ENCODE measurements at places on chromosomes 5 and 9.
A peak's percentile ranks its signal among the peaks of the same experiment; 100 is the strongest.

DNA sequence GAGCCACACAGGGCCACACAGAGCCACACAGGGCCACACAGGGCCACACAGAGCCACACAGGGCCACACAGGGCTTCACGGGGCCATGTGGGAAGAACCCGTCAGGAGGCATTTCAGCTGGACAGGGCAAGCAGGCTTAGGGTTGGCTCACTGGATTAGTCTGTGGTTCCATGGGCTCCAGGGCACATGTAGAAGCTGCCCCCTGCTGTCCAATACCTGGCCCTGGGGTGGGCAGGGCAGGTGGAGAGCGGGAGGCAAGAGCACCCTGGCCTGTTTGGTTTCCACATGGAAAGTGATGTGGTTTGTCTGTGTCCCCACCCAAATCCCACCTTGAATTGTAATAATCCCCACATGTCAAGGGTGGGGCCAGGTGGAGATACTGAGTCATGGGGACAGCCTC, 16.4 kb upstream of the LPCAT1 start:
- DNase-seq, result no peak

- DNase-seq, result peak; percentile 24
These were observed 2118.6 kb upstream of the C9orf72 start for GRCh38 chr9:29691758-29692407.

DNA sequence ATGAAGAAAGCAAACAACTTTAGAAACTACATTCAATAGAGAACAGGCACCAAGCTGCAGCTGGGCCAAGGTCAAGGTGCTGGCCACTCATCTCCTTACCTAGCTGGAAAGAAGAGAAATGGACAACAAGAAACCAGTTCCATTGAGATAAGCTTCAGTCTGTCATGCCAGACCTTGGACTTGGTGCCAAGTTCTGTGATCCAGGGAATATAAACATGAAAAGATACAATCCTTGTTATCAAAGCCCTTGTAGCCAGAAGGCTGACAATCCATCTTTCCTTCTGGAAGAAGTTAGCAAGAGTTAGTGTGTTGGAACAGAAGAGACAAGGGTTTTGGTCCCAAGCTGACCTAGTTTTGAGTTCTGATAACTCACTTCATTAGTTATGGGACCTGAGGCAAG, 227.5 kb downstream of the ACTL7B start:
- DNase-seq, result no peak

- no peak for DNase-seq
These were observed 121.2 kb downstream of the CHSY3 start for GRCh38 chr5:130025511-130025910.

DNA sequence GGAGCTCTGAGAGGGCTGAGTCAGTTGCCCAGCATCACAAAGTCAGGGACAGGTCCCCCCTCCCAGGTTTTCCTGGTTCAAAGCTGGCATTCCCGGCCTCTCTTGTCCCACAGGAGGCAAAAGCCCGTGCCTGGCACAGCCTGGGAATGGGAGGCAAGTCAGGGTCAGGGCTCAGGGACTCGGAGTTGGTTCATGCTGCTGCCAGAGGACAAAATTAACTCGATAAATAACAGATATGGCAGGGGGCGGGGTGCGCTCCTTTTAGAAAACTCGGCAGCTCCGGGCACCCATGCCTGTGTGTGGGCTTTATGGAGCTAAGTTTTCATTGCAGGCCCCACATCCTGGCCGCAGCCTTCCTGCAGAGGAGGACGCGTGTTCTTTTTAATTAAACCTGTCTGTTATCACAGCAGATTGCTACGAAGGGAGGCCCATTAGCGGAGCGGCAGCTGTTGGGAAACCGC, 62.8 kb upstream of the LMX1B start:
- no peak for DNase-seq

- DNase-seq, result no peak
These were observed 30.1 kb upstream of the IL7R start for GRCh38 chr5:35826554-35826953.

DNA sequence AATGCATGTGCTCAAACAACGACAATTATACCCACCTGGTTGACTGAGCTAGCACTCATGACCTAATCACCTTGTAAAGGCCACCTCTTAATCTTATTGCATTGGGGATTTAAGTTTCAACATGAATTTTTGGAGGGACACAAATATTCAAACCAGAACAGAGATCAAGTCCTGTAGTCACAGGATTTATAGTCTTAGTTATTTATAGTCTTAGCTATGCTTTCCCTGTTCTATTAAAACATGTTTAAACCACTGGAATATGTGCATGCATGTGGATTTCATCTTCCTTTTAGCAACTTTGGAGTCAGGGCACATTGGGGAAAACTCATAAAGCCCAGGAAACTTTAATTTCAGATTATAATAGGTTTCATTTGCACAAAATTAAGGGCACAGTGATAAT, 26.7 kb downstream of the ANKDD1B start:
- DNase-seq, result no peak

GRCh38 chr9:28774433-28775235, 1201.4 kb upstream of the C9orf72 start:
- peak; percentile 53 for DNase-seq

DNA sequence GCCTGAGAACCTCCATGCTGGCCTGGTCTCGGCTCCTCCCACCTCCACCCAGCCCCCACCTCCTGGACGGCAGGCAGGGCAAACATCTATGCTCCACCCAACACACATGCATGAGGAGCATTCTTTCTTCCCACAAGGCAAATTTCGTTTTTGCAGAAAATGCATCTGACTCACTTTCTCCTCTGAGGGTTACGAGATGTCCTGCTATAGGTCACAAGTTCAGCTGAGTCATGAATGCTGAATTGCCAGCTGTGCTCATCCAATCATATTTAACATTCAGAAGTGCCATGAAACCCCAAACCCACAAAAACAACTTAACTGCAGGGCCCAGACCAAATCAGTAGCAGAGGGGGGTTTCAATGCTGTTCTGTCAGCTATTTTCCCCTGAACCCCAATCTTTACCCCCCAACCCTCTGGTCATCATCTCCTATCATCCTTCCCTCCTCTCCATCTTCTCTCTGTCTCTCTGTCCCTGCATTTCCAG, 39.0 kb upstream of the OSMR start:
- DNase-seq, result peak; percentile 81

GRCh38 chr5:891117-891836, 1.3 kb downstream of the BRD9 start:
- DNase-seq, result peak; percentile 45

GRCh38 chr9:16726029-16726428, 144.4 kb downstream of the BNC2 start:
- peak; percentile 59 for DNase-seq

- no peak for DNase-seq
These were observed 91.8 kb downstream of the NDFIP1 start for GRCh38 chr5:142200387-142200786.

- no peak for DNase-seq
These were observed 35.7 kb upstream of the EGFL7 start for GRCh38 chr9:136626740-136627642.

GRCh38 chr9:110258690-110259091, 2.4 kb upstream of the TXN start:
- no peak for DNase-seq

DNA sequence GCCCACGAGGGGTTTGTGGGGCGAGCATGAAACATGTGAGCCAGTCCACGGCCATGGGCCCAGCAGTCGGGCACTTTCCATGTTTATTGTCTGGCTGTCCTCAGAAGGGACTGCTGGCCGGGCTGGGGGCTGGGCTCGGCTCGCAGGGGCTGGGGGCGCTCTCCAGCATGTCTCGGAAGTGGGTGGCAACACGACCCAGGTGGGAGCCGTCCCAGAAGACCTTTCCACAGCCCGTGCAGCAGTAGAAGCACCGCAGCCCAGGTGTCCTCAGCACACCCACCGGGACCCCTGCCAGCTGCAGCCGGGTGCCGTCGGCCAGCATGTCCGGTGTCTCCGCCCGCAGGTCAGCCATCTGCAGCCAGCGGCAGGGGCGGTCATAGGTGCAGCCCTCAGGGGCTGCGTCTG, 4.8 kb upstream of the NRARP start:
- no peak for DNase-seq

DNA sequence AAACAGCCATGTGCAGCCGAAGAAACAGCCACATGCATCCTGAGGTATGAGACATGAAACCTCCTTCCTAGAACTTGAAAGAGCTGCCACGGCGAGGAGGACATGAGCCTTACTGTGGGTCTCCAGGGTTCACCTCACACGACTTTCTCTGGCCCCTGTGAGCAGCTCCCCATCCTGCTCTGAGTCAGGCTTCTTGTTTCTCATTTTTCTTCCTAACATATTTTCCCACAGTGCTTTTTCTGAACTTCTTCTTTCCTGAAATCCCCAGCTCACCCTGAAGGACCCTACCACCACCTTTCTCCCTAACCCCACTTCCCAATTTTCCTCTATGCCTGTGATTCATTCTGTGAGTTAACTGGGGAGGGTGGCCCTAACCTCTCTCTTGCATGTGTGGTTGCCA, 33.7 kb upstream of the ADRB2 start:
- DNase-seq, result peak; percentile 30

DNA sequence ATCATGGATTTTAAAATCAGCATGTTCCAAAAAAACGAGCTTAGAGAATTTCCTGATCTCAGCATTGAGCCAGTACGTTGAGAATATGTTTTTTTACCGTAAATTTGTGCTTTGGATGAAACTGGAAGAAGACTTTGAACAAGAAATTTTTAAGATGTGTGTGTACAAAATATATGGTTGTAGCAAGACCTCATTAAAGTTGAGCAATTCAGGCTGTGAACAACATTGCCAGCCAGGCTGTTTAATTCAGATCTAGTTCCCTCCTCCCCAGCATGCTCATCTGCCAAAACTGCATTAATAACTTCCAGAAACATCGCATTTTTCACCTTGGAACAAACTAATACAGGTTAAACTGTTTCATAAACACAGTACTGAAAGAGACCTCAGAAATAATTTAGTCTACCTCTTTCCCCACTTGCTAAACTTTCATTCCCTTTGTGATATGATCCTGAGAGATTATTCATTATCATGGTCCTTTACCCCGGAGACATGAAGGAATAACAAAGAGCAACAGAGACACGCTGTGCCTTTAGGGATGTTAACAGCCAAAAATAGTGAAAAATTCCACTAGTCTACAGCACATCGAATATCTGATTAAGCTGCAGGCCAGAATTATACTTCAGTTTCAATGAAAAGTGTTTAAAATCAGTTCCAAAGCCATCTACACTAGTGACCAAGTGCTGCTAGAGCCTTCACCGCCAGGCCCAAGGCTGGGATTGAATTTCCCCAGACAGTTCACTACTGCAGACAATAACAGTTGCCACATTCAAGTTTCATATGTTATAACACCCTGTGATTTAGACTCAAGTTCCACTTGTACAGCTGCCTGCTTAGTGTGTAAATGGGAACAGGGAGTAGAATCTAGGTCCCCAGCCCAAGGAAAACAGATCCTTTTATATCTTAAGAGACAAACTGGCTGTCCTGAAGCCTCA, 89.6 kb downstream of the EFNA5 start:
- DNase-seq, result no peak

GRCh38 chr9:127847178-127847510, 7.3 kb downstream of the ENG start:
- DNase-seq, result no peak

GRCh38 chr5:168553377-168554130, 24.4 kb downstream of the FBLL1 start:
- no peak for DNase-seq

- peak; percentile 100 for DNase-seq
These were observed 2.1 kb downstream of the MSANTD3 start for GRCh38 chr9:100428871-100429654.
